HTR-8/SVneo (cell line): ENCODE measurements at places on chromosomes 2 and 18.

GRCh38 chr2:210584834-210585233, 28.4 kb downstream of the CPS1 start:
- DNase-seq = no peak

DNA sequence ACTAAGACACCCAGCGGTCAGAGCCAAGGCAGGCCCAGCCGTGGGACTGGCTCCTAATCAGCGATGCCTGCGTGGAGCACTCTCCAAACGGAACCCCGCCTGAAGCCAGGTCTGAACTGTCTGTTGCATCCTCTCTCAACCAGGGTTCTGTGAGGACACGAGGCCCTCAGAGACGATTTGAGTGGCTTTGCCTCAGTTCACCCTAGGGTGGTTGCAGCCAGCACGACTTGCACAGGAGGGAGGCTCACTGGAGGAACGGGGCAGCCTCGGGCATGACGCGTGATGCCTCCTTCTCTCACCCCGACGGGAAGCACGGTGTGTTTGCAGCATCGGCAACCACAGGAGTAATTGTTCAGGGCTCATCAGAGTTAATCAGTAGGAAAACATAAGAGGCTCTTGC, 336.4 kb downstream of the EIPR1 start:
- DNase-seq = no peak

GRCh38 chr2:69036926-69037325, 23.9 kb downstream of the ANTXR1 start:
- no peak for DNase-seq

DNA sequence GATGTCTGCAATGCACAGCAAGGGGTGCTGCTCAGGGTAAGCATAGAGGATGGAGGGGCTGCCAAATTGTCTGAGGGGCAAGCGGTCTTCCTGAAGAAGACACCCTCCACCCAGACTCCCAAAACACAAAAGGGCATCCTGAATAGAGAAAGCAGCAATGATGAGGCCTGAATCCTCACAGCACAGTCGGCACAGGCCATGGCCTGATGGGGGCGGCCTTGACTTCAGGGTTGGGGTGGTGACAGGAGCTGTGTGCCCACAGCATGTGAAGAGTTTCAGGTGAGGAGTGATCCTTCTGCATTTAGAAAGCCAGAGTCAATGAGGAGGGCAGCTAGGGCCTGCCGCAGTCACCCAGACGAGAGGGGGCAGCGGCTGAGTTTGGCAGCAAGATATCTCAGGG, 159.4 kb downstream of the GALNT14 start:
- DNase-seq = no peak
